ENCODE measurements at places on chromosomes 13 and 19.
A peak's percentile ranks its signal among the peaks of the same experiment; 100 is the strongest.

- no peaks in the 10 kb centered on the region for H3K27me3 ChIP-seq
- no peak overlapping the region for H3K4me3 ChIP-seq
- DNase-seq, result no peak
Observed at GRCh38 chr19:3397266-3398022, 31.1 kb downstream of the NFIC start.

- no peak for DNase-seq
- H3K4me3 ChIP-seq, result no peak overlapping the region
- peaks cover 36% of the 10 kb centered on the region for H3K27me3 ChIP-seq
- no peak overlapping the region for H3K27ac ChIP-seq
- H3K36me3 ChIP-seq, result no peaks in the 10 kb centered on the region
Observed at GRCh38 chr13:110438211-110438610, 123.3 kb downstream of the RAB20 start.

DNA sequence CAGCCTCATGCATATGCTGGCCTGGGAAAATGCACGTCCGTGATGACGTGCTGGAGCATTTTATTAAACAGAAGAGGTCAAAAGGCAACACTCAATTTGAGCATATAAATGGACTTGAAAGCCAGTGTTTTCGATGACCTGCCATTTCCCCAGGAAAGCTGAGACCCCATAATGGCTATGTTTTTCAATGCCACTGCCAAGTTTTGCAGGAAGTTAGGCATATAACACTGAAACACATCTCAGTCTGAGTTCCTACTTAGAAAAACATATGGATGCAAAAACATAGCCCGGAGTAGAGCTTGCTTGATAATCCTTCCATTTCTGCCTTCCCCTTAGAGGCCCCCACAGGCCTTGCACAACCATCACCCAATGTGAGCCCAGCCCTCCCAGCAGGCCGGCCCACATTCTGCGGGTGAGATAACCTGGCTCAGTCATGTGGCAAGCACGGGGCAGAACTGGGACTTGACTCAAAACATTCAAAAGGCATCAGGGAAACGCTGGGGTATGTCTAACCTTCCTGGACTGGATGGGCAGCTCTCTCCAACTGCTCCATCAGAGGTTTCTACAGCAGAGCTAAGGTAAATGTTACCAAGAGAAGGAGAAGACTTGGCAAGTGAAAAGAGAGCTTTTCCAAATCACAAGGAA is 24.9 kb downstream of the EPS15L1 start:
- H3K27me3 ChIP-seq, result no peaks in the 10 kb centered on the region
- H3K4me1 ChIP-seq, result peaks cover 65% of the 10 kb centered on the region
- peak; percentile 50 for DNase-seq
- peak overlapping the region; percentile 73 for H3K4me3 ChIP-seq
- H3K36me3 ChIP-seq, result peaks cover 13% of the 10 kb centered on the region
- peak overlapping the region; percentile 94 for H3K27ac ChIP-seq

- H3K36me3 ChIP-seq, result peaks cover 11% of the 10 kb centered on the region
- DNase-seq, result no peak
- peaks cover 14% of the 10 kb centered on the region for H3K27me3 ChIP-seq
Observed at GRCh38 chr13:36819739-36820090, 693 bp downstream of the RFXAP start.

DNA sequence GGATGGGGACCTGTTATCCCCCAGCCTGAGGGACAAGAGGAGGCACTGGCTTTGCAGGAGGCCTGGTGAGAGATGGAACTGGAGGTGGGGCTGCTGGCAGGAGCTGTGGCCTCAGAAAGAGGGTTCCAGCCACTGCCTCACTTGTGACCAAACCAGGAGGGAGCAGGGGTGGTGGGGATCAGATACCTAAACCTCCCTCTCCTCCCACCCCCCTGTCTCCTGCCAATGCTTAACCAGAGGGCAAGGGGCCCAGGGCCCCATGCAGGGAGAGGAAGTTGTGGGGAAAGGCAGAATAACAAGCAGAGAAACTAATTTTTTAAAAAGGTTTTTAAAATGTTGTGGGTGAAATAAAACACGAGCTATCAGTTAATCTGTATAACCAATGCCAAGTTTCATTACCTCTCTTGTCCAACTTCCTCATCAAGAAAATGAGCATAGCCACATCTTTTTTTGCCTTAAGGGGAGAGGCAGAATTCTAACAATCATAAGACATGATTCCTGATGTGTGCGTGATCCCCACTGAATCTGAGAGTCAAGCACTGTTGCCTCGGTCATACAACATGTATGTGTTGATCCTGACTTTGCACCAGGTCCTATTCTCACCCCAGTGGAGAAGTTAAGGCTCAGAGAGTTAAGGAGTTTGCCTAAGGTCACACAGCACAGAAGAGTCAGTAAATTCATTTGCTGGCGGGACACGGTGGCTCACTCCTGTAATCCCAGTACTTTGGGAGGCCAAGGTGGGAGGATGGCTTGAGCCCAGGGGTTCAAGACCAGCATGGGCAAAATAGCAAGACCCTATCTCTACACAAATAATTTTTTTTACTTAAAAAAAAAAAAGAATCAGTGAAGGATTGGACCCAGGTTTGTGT is 12.9 kb downstream of the FXYD5 start:
- peaks cover 17% of the 10 kb centered on the region for H3K4me1 ChIP-seq
- no peak overlapping the region for H3K4me3 ChIP-seq
- DNase-seq, result no peak
- H3K27me3 ChIP-seq, result no peaks in the 10 kb centered on the region

DNA sequence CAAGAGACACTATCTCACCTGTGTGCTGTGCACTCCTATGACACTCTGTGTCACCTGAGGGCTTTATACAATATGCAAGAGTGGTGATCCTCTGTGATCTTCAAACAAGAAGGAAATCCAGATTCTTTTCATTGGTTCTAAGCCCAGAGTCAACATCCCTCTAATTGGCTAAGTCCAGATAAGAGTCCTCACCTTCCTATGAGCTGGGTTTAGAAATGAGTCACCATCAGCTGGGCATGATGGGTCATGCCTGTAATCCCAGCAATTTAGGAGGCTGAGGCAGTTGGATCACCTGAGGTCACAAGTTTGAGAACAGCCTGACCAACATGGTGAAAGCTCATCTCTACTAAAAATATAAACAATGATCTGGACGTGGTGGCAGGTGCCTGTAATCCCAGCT is 144.4 kb downstream of the ZNF675 start:
- H3K27ac ChIP-seq, result no peak overlapping the region
- H3K4me1 ChIP-seq, result no peaks in the 10 kb centered on the region
- no peak for DNase-seq
- H3K4me3 ChIP-seq, result no peak overlapping the region

GRCh38 chr19:42245231-42245630 is 2.8 kb upstream of the GSK3A start:
- no peak for DNase-seq
- peaks cover 38% of the 10 kb centered on the region for H3K36me3 ChIP-seq
- peak overlapping the region; percentile 80 for H3K4me3 ChIP-seq
- peaks cover 23% of the 10 kb centered on the region for H3K4me1 ChIP-seq
- H3K27ac ChIP-seq, result peak overlapping the region; percentile 94

DNA sequence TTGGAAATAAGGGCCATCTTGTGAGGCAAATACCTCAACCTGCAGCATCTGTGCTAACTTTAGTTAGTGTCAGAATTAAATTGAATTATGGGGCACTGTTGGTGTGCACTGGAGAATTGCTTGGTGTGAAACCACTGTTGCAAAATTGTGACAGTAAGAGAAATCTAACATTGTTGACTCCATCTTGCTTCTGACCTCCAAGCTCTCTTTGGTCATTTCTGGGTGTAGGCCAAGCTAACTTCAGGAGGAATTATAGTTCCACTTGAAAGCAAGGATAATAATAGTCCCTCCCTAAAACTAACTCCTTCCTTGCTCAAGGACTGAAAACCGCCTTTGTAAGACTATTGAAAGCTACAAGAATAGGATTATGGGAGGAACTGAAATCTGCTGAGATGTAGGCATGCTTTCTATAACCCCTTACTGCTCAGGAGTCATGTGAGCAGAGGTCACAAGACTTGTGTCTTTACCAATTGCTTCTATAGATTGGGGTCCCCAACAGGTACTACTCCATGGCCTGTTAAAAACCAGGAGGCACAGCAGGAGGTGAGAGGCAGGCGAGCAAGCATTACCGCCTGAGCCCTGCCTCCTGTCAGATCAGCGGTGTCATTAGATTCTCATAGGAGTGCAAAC is 24.9 kb upstream of the GAS6 start:
- no peak overlapping the region for H3K27ac ChIP-seq
- no peaks in the 10 kb centered on the region for H3K4me1 ChIP-seq
- H3K36me3 ChIP-seq, result peaks cover 2% of the 10 kb centered on the region
- DNase-seq, result no peak
- H3K4me3 ChIP-seq, result no peak overlapping the region

DNA sequence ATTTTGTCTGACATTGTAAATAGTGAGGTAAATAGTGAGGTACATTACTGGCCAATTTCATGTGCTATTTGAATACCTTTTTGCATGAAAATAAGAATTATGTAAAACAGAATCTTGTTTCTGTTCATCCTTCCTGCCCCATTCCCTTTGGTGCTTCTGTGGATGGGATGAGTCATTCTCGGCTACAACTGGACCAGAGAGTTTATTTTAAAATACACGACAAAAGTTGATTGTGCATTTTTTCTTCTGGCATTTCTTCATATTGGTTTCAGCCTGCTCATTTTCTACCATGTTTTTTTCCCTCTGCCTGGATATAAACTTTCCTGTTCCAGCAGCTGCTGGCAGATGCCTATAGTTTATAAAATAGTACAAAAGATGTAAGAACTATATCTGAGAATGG is 107.5 kb downstream of the CYSLTR2 start:
- no peak overlapping the region for H3K27ac ChIP-seq
- no peaks in the 10 kb centered on the region for H3K4me1 ChIP-seq
- DNase-seq, result no peak

DNA sequence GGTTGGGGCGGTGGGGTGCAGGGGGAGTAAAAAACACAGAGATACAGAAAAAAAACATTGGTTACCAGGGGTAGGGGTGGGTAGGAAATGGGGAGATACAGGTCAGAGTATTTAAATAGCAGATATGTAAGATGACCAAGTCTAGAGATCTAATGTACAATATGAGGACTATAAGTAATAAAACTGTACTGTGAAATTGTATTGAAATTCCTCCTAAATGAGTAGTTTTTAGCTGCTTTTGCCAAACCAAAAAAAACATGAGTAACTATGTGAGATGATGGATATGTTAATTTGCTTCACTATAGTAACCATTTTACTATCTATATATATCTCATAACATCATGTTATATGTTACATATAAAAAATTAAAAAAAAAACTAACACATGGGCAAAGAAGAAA is 29.6 kb downstream of the VWA8 start:
- peaks cover 35% of the 10 kb centered on the region for H3K4me1 ChIP-seq
- DNase-seq, result no peak
- H3K27ac ChIP-seq, result no peak overlapping the region

DNA sequence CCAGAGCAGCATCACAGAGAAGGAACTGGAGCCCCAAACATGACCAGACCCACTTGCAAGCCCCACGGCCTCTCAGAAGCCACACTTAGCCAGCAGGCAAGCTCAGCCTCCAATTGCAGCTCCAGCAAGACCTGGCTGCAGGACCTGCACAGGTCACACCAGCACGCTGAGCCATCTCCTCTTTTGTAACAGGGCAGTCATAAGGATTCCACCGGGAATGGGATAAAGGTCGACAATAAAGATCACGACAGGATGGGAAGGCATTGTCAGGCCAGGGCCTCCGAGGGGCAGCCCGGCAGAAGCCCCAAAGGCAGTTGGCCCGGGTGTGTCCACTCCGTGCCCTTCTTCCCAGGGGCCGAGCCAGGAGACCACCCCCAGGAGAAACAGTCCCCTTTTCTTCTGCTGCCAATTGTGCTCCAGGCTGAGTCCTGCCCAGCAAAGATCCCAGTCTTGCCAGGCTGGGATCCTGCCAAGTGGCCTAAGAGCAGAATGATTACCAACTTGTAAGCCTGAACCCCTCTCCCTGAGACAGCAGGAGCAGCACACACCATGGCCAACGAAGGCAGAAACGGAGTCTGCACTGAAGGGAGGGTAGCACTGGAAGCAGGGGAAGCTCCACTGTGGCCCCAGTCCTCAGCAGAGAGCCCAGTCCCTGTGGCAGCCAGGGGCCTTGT is 12.5 kb downstream of the PEPD start:
- DNase-seq, result no peak
- no peak overlapping the region for H3K27ac ChIP-seq
- H3K27me3 ChIP-seq, result no peaks in the 10 kb centered on the region

DNA sequence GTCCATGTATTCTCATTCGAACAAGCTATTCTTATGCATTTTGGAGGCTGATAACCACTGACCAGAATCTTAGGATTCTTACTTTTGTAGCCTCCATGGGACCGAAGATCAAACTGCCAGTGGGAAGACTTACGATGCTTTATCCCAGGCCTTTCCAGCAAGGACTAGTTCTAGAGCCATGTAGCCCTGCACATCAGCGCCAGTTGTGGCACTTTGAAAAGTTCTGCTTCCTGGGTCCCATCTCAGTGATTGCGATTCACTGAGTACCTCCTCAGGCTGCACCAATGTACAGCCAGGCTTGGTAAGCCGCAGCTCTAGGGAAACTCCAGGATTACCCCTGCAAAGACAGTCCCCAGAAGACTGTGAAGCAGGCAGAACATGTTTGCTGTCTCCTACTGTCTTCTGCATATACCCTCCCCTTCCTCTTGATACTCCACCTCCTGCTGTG is 18.9 kb upstream of the ENOX1 start:
- no peak for DNase-seq
- peaks cover 9% of the 10 kb centered on the region for H3K27me3 ChIP-seq
- no peaks in the 10 kb centered on the region for H3K4me1 ChIP-seq

GRCh38 chr19:15291548-15292021 is 40.8 kb downstream of the BRD4 start:
- H3K27me3 ChIP-seq, result no peaks in the 10 kb centered on the region
- H3K4me1 ChIP-seq, result peaks cover 89% of the 10 kb centered on the region
- peak overlapping the region; percentile 75 for H3K27ac ChIP-seq

DNA sequence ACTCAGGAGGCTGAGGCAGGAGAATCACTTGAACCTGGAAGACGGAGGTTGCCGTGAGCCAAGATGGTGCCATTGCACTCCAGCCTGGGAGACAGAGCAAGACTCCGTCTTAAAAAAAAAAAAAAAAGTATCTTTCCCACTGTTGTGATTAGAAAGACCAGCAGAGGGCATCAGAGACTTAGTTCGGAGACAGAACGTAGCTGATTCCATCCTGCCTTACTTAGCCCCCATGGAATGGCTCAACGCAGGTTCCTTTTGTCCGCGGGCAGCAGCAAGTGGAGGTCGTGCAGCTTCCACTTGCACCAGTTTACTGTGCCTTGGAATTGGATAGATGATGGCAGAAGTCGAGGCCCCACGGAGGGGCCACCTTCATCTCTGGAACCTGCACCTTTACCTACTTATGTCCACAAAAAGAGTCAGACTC is 8.1 kb downstream of the TIMM29 start:
- peaks cover 9% of the 10 kb centered on the region for H3K36me3 ChIP-seq
- H3K27ac ChIP-seq, result no peak overlapping the region
- no peaks in the 10 kb centered on the region for H3K27me3 ChIP-seq
- H3K4me3 ChIP-seq, result no peak overlapping the region

- DNase-seq, result no peak
- no peak overlapping the region for H3K27ac ChIP-seq
- H3K36me3 ChIP-seq, result peaks cover 25% of the 10 kb centered on the region
- peaks cover 30% of the 10 kb centered on the region for H3K4me1 ChIP-seq
- no peaks in the 10 kb centered on the region for H3K27me3 ChIP-seq
- H3K4me3 ChIP-seq, result no peak overlapping the region
Observed at GRCh38 chr13:45149964-45150363, 29.7 kb downstream of the GTF2F2 start.

GRCh38 chr19:39428283-39429112 is 7.3 kb downstream of the RPS16 start:
- DNase-seq, result no peak
- H3K36me3 ChIP-seq, result peaks cover 29% of the 10 kb centered on the region
- H3K27me3 ChIP-seq, result no peaks in the 10 kb centered on the region
- H3K27ac ChIP-seq, result no peak overlapping the region

Data from central memory CD8-positive, alpha-beta T cell (primary cell).